Thoracic aorta (tissue), 2 donors: ENCODE measurements at places on chromosomes 11 and 22. TPM values are rescaled to one million over a fixed set of nuclear protein-coding genes. Genes with fewer than 3 reads are reported as not detected.
A peak's percentile ranks its signal among the peaks of the same experiment; 100 is the strongest.

- H3K27me3 ChIP-seq: no peaks in the 10 kb centered on the region
- peaks cover 18% of the 10 kb centered on the region for H3K4me1 ChIP-seq
- no peak overlapping the region for H3K27ac ChIP-seq
These were observed 170.0 kb upstream of the PDGFD start for GRCh38 chr11:104333977-104334376.

GRCh38 chr11:35822815-35823495 is 120.9 kb upstream of the LDLRAD3 start:
- H3K27me3 ChIP-seq: no peaks in the 10 kb centered on the region
- no peak overlapping the region for H3K4me3 ChIP-seq
- no peak overlapping the region for H3K27ac ChIP-seq
- H3K4me1 ChIP-seq: no peaks in the 10 kb centered on the region
- DNase-seq: no peak

- H3K27ac ChIP-seq: no peak within 1 kb of the TSS
- H3K4me1 ChIP-seq: no peaks in the 10 kb centered on the region
- no peaks in the 10 kb centered on the region for H3K27me3 ChIP-seq
- peak within 1 kb of the TSS; percentile 83 for H3K4me3 ChIP-seq
These were observed at the start of gene ASRGL1 for GRCh38 chr11:62337303-62338181. TSS of gene ASRGL1 (plus strand) at chr11:62337448. CDS start at chr11:62337978, 530 bp downstream.

- H3K4me3 ChIP-seq: no peak overlapping the region
- H3K36me3 ChIP-seq: no peaks in the 10 kb centered on the region
- no peak overlapping the region for H3K27ac ChIP-seq
- no peaks in the 10 kb centered on the region for H3K4me1 ChIP-seq
- H3K27me3 ChIP-seq: no peaks in the 10 kb centered on the region
These were observed 8.6 kb downstream of the MUC5B start for GRCh38 chr11:1231396-1232020.

DNA sequence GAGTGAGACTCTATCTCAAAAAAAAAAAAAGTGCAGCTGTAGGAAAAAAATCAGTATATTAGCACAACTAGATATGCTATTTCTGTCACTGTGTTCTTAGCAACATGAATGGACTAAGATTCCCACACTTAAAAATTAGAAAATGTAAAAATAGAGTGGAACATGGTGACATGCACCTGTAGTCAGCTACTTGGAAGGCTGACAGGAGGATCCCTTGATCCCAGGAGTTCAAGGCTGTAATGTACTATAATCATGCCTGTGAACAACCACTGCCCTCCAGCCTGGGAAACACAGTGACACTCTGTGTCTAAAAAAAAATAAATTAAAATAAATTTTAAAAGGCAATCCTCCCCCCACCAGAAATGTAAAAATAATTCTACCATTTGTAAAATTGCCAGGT is 29.8 kb downstream of the PICALM start:
- no peak overlapping the region for H3K27ac ChIP-seq
- peaks cover 38% of the 10 kb centered on the region for H3K4me1 ChIP-seq
- no peaks in the 10 kb centered on the region for H3K36me3 ChIP-seq
- no peak for DNase-seq
- H3K27me3 ChIP-seq: no peaks in the 10 kb centered on the region

DNA sequence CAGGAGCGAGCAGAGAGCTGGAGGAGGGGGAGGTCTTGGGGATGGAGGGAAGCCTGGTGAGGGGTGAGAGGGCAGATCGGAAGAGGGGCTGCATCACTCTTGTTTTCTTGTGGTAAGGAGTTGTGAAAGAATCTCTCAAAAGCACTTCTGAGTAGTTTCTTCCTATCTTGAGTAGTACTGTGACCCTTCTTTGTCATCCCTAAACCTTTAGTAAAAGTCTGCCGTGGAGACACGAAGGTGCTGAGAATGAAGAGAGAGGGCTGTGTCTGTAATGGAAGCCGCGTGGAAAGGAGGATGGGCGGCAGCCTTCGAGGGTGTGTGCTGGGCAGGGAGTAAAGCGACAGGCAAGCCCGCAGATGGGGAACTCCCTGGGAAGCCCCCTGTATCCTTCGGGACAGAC is 237.8 kb downstream of the TBC1D22A start:
- no peaks in the 10 kb centered on the region for H3K27me3 ChIP-seq
- no peaks in the 10 kb centered on the region for H3K36me3 ChIP-seq
- no peak overlapping the region for H3K27ac ChIP-seq
- no peak for DNase-seq

DNA sequence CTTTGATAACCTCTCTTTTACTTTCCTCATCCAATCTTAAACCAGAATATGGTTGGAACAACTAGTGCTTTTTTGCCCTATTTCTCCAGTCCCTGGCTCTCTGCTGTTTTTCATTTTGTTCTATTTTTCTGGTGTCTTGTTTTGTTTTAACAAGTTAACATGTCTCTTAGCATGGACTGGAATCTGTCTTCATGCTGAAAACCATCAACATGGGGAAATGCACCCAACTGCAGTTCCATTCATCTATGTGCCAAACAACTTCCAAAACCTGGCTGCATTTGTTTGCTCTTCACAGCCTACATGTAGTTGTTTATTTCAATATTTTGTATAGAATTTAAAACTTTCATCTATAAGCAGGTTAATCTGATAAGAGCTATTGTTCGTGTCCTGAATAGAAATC is 46.8 kb upstream of the NOX4 start:
- H3K4me1 ChIP-seq: peaks cover 18% of the 10 kb centered on the region
- no peaks in the 10 kb centered on the region for H3K27me3 ChIP-seq
- H3K4me3 ChIP-seq: no peak overlapping the region
- no peaks in the 10 kb centered on the region for H3K36me3 ChIP-seq
- H3K27ac ChIP-seq: peak overlapping the region; percentile 75
- no peak for DNase-seq

GRCh38 chr11:6757373-6757967 is 14.3 kb downstream of the OR2AG2 start:
- H3K36me3 ChIP-seq: no peaks in the 10 kb centered on the region
- no peak overlapping the region for H3K27ac ChIP-seq
- DNase-seq: no peak
- H3K27me3 ChIP-seq: no peaks in the 10 kb centered on the region
- H3K4me3 ChIP-seq: no peak overlapping the region

GRCh38 chr11:121109916-121110586 is 9.0 kb downstream of the TECTA start:
- H3K27me3 ChIP-seq: no peaks in the 10 kb centered on the region
- H3K27ac ChIP-seq: no peak overlapping the region
- H3K4me3 ChIP-seq: no peak overlapping the region
- H3K4me1 ChIP-seq: no peaks in the 10 kb centered on the region

- no peak overlapping the region for H3K4me3 ChIP-seq
- H3K4me1 ChIP-seq: no peaks in the 10 kb centered on the region
- no peaks in the 10 kb centered on the region for H3K36me3 ChIP-seq
- no peak for DNase-seq
These were observed 18.3 kb upstream of the SLC5A1 start for GRCh38 chr22:32024796-32025195.

DNA sequence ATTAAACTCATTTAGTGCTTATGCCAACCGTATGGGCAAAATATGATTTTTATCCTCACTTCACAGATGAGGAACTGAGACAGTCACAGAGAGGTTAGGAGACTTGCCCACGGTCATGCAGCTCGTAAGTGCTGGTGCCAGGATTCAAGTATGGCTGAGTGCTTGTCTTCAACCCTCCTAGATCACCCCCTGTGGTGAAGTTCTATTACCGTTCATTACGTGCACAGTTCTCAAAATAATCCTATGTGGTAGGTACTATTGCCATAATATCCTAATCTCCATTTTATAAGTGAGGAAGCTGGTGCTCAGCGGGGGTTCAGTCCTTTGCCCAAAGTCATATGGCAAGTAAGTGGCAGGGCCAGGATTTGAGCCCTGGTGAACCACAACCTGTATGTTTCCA is 1.5 kb downstream of the MIEF1 start:
- DNase-seq: no peak
- H3K4me3 ChIP-seq: peak overlapping the region; percentile 75
- peaks cover 30% of the 10 kb centered on the region for H3K4me1 ChIP-seq
- no peak overlapping the region for H3K27ac ChIP-seq

GRCh38 chr11:130115218-130115617 is 44.4 kb upstream of the ST14 start:
- no peak overlapping the region for H3K4me3 ChIP-seq
- H3K27ac ChIP-seq: no peak overlapping the region
- H3K27me3 ChIP-seq: no peaks in the 10 kb centered on the region
- peaks cover 10% of the 10 kb centered on the region for H3K36me3 ChIP-seq

DNA sequence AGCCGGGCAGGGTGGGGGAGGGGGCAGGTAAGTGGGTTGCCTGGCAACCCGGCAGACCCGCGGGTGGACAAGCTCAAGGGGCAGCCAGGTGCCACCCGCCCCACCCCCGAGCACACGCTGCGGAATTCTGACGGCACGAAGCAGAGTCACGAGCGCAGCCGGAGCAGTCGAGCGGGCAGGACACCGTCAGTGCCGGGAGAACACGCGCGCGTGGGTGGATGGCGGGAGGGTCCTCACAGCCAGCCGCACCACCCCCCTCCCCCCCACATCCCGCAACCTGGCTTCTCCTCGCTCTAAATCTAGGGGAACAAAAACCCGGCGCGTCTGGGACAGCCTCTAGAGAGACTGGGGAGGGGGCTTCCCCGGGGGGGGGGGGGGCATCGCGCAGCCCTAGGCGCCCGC is 133.1 kb upstream of the HSD17B12 start:
- H3K4me1 ChIP-seq: peaks cover 3% of the 10 kb centered on the region
- peak overlapping the region; percentile 41 for H3K4me3 ChIP-seq
- H3K36me3 ChIP-seq: no peaks in the 10 kb centered on the region

GRCh38 chr22:30538280-30538679 is 8.3 kb downstream of the SEC14L6 start:
- H3K27me3 ChIP-seq: no peaks in the 10 kb centered on the region
- H3K36me3 ChIP-seq: no peaks in the 10 kb centered on the region
- no peak overlapping the region for H3K27ac ChIP-seq
- no peak for DNase-seq
- no peak overlapping the region for H3K4me3 ChIP-seq

DNA sequence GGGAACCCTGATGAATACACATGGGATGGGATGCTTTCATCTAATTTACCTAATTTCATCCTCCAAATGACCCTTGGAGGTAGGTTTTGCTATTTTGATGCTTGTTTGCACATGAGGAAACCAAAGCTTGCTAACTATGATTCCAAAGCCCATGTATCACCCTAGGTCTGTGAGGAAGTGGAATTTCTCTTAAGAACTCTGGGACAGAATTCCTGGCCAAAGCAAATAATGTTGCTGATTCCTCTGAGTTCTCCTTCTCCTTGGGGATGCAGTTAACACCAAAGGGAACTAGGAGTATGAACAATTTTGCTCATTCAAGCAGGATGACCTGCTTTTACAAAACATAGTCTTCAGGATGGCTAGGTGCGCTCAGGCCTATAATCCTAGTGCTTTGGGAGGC is 80.0 kb downstream of the KCNC1 start:
- no peak overlapping the region for H3K4me3 ChIP-seq
- DNase-seq: no peak
- no peaks in the 10 kb centered on the region for H3K27me3 ChIP-seq
- peaks cover 43% of the 10 kb centered on the region for H3K4me1 ChIP-seq
- H3K36me3 ChIP-seq: no peaks in the 10 kb centered on the region
- H3K27ac ChIP-seq: peak overlapping the region; percentile 17

DNA sequence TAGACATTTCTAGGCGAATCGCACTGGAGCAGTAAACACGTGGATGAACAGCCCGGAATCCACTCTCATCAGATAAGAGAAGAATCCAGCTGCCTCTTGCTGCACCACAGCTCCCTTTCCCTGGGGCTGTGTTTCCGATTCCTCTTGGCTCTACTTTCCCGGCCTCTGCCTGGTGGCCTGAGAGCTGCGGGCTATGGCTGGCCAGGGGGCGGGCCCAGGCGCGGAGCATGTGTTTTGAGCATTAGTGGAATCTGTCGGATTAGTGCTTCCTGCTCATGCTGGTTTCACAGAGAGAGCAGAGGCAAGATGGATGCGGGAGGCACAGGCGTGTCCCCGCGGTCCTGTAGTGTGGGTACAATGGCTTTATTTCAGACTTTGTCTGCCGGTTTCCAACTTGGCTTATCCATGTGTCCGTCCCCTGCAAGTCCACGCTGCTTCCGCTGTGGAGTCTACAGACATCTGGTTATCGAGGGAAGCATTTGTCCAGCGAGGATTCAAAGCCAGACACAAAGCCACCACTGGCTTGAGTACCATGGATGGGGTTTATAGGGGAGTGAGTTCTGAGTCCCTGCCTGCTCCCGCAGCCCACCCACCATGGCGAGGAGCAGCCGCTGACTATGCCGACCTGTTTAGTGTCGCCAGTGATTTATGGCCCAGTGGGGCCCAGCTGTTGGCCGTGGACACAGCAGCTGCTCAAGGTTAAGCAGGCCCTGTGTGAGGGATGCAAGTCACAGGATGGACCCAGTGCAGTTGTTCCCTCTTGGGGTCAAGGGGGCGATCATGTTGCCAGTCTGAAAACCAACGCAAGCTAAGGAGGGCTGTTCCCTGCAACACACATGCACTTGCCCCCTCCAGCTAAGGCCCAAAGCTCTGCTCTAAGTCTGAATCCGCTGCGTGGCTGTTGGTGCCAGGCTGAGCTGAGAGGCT is 43.3 kb upstream of the EP300 start:
- peak overlapping the region; percentile 67 for H3K4me3 ChIP-seq
- H3K4me1 ChIP-seq: peaks cover 7% of the 10 kb centered on the region
- H3K27me3 ChIP-seq: no peaks in the 10 kb centered on the region
- no peaks in the 10 kb centered on the region for H3K36me3 ChIP-seq

- DNase-seq: no peak
- no peaks in the 10 kb centered on the region for H3K4me1 ChIP-seq
- H3K27me3 ChIP-seq: no peaks in the 10 kb centered on the region
- no peaks in the 10 kb centered on the region for H3K36me3 ChIP-seq
These were observed 433.4 kb downstream of the BRD1 start for GRCh38 chr22:49394116-49394785.

GRCh38 chr11:8086001-8086479 is 5.0 kb downstream of the TUB start:
- no peaks in the 10 kb centered on the region for H3K36me3 ChIP-seq
- H3K4me1 ChIP-seq: peaks cover 23% of the 10 kb centered on the region
- no peak overlapping the region for H3K4me3 ChIP-seq
- no peaks in the 10 kb centered on the region for H3K27me3 ChIP-seq
- no peak for DNase-seq
- no peak overlapping the region for H3K27ac ChIP-seq

- no peak overlapping the region for H3K27ac ChIP-seq
- H3K4me1 ChIP-seq: no peaks in the 10 kb centered on the region
- H3K4me3 ChIP-seq: no peak overlapping the region
- H3K36me3 ChIP-seq: no peaks in the 10 kb centered on the region
- DNase-seq: no peak
These were observed 17.3 kb downstream of the IL10RA start for GRCh38 chr11:118003456-118003855.

- no peaks in the 10 kb centered on the region for H3K4me1 ChIP-seq
- no peak overlapping the region for H3K4me3 ChIP-seq
- no peaks in the 10 kb centered on the region for H3K36me3 ChIP-seq
- H3K27me3 ChIP-seq: no peaks in the 10 kb centered on the region
These were observed 492.1 kb upstream of the CADM1 start for GRCh38 chr11:115996125-115996807.

ME3 gene
- total RNA-seq: 62.4 TPM

CRYBB2 gene
- not detected for total RNA-seq

SPON1 gene
- total RNA-seq: 48.5 TPM

ANO1 gene
- total RNA-seq: 122 TPM

OR51B2 gene
- not detected for total RNA-seq

KRTAP5-7 gene
- not detected for total RNA-seq

EML3 gene
- total RNA-seq: 106 TPM

EIF4ENIF1 gene
- total RNA-seq: 20.6 TPM

SMIM35 gene
- total RNA-seq: not detected

KRTAP5-8 gene
- total RNA-seq: 0.68 TPM

OSBP2 gene
- total RNA-seq: 0.71 TPM

MS4A1 gene
- not detected for total RNA-seq
